Fibroblast of skin of scalp (primary cell): ENCODE measurements at places on chromosomes 3 and 15.

GRCh38 chr3:57007521-57008460 is 52.7 kb upstream of the SPATA12 start:
- DNase-seq = peak; percentile 86

GRCh38 chr3:29552051-29552450 is 271.2 kb downstream of the RBMS3 start:
- peak; percentile 71 for DNase-seq

- no peak for DNase-seq
Observed at GRCh38 chr15:83476066-83476465, 28.9 kb downstream of the SH3GL3 start.

- DNase-seq = peak; percentile 41
Observed at GRCh38 chr3:151386056-151386455, 1.5 kb upstream of the P2RY12 start.
